ENCODE measurements at places on chromosomes 7 and 10.
A peak's percentile ranks its signal among the peaks of the same experiment; 100 is the strongest.

GRCh38 chr7:140640727-140641523 lies at the start of gene DENND2A:
Gene DENND2A, minus strand, starts transcription at chr7:140640813. Its CDS starts 38,416 bp downstream, at chr7:140602397.
- DNase-seq: no peak

DNA sequence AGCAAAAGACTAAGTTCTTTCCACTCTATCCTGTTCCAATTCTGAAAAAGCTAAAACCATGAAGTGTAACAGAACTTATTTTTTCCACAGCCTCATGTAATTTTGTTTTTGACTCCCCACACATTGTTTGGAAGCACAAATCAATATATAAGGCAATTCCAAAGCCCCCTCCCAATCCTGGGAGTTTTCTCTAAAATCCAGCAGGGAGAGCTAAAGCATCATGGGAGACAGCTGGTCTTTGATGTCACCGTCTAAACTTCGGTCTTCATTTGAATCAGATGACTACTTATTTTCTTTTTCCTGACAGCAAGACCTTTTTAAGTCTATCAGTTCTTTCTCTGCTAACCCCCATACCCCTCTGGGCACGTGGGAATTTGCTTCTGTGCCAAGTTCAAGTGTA lies 33.3 kb upstream of the PON1 start:
- DNase-seq: no peak

- no peak for DNase-seq
These were observed 5.4 kb upstream of the FAM170B start for GRCh38 chr10:49139028-49139845.

DNA sequence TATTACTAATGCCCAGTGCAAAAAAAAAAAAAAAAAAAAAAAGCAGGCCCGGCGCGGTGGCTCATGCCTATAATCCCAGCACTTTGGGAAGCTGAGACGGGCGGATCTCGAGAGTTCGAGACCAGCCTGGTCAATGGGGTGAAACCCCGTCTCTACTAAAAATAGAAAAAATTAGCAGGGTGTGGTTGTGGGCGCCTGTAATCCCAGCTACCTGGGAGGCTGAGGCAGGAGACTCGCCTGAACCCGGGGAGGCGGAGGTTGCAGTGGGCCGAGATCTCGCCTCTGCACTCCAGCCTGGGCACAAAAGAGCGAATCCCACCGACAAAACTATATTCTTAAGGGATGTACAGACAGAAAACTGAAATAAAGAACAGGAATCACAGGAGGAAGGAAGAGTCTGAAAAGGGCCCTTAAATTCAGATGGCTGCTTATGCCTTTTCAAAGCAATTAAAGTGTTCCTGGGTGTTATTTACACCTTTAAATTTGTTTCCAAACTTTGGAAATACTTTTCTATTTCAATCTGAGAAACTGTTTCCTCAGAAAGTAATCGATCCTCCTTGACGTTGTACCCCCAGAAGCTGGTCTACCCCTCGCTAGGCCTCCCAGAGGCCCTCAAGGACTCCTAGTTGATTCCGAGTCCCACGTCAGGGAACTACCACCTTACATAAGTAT lies 2.0 kb upstream of the KMT2E start:
- no peak for DNase-seq

GRCh38 chr7:121329191-121330052 lies 622 bp downstream of the WNT16 start:
- no peak for DNase-seq

- DNase-seq: no peak
These were observed 85.1 kb downstream of the HIP1 start for GRCh38 chr7:75653651-75654050.

- DNase-seq: no peak
These were observed 17.9 kb upstream of the UCN3 start for GRCh38 chr10:5346881-5347280.

GRCh38 chr10:14377591-14378175 lies 47.0 kb upstream of the FRMD4A start:
- DNase-seq: no peak

- DNase-seq: no peak
These were observed 123.1 kb downstream of the CNOT4 start for GRCh38 chr7:135386776-135387175.

GRCh38 chr10:27998178-27998953 lies 513 bp downstream of the ODAD2 start:
- DNase-seq: peak; percentile 6

DNA sequence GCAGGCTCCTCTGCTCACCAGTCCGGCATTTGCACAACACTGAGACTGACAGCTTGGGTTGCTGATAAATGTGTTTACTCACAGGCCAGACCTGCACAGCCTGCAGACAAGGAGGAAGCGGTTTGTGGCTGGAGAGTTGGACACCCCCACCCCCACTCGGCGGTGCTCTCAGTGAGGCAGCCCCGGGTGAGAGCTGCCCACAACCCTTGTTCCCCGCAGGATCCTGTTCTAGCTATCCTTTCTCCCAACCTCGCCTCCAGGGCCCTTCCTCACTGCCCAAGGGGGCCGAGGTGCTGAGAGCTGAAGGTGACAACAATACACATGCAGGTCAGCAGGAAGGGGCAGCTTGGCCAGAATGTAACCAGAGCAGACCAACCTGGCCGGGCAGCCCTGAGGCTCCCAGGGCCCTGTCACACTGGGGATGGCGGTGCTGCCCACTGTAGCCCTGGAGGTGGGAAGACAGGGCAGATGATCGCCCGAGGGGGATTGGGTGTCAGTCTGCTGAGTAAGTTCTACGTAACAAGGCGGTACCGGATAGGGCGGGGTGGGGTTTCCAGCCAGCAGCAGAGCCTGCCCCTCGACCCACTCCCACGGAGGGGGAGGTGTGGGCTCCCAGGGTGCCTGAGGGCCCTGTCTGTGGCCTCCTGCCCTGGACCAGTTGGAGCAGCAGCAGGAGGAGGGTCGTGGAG lies 2.1 kb upstream of the ADAM8 start:
- DNase-seq: no peak

DNA sequence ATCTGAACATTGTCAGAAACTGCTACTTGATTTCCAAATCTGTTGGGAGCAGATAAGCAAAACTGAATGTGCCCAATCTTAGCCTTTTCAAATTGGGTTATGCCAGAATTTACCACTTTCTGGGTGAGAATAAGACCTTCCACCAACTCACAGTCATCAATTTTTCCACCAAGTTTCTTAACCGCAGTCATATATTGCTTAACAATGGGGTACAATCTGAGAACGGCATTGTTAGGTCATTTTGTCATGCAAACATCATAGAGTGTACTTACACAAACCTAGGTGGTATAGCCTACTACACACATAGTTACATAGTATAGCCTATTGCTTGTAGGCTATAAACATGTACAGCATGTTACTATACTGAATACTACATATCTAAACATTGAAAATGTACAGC lies 16.0 kb downstream of the MRPS33 start:
- no peak for DNase-seq

- DNase-seq: peak; percentile 50
These were observed 262.8 kb upstream of the AOAH start for GRCh38 chr7:36986948-36987724.

DNA sequence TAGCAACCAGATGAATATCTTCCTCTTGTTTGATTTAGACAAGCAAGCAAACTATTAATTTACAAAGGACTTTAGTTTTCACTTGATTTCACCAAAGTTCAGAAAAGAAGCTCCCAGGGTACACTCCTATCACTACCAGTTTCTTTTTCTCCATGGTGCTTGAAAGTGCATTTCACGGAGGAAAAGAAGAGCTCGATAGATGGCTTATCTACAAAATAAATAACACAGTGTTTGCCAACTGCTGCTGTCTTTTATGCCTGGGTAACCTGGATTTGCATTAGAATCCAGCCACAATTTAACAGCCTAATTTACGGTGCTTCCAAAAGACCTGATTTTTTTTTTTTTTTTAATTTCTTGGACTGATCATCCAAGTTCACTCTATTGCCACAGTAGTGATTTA lies 275.7 kb downstream of the GPR37 start:
- DNase-seq: no peak

- DNase-seq: no peak
These were observed 70.7 kb downstream of the CRPPA start for GRCh38 chr7:16350634-16351033.

GRCh38 chr7:105680505-105681187 lies 99.4 kb upstream of the EFCAB10 start:
- no peak for DNase-seq

DNA sequence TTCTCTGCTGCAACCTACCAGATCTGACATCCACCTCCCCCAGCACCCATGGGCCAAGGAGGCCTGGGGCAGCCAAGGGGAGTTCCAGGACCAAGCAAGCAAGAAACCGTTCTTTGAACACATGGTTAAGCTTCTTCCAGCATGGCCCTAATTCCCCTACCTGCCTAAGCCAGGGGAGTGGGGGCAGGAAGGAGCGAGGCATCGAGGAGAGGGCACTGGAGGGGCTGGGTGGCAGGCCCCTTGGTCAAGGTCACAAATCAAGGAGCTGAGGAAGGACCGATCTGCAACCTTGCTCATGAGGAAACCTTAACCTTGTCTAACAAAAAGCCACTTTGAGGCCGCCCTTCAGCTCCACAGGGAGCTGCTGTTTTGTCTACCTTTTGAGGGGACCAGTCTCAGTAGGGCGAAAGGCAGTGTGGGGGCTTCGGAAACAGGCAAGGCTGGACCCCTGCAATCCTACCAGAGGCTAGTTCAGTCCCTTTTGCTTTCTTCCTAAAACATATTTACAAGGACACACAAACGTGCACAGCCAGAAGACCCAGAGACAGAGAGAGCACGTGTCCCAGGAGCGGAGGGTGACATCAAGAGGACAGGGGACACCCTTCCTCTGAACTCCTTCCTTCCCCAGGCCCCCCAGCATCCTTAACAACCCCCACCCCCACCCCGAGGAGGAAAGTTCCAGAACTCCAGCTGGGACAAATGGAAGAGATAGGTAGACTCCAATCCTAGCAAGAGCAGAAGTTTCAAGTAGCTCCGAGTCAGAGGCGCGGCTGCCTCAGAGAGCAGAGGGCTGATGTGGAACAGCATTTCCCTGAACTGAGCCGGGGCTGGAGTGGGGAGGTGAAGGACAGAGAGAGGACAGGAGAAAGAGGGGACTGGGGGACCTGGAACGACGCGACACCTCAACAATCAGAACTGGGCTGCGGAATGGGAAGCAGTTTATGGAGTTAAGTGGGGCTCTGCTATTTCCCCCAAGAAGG lies 28.2 kb downstream of the SPOCK2 start:
- no peak for DNase-seq

- DNase-seq: peak; percentile 50
These were observed 1.7 kb upstream of the MYO1G start for GRCh38 chr7:44980393-44981034.

- DNase-seq: no peak
These were observed 242.2 kb downstream of the HGF start for GRCh38 chr7:81527651-81528050.

DNA sequence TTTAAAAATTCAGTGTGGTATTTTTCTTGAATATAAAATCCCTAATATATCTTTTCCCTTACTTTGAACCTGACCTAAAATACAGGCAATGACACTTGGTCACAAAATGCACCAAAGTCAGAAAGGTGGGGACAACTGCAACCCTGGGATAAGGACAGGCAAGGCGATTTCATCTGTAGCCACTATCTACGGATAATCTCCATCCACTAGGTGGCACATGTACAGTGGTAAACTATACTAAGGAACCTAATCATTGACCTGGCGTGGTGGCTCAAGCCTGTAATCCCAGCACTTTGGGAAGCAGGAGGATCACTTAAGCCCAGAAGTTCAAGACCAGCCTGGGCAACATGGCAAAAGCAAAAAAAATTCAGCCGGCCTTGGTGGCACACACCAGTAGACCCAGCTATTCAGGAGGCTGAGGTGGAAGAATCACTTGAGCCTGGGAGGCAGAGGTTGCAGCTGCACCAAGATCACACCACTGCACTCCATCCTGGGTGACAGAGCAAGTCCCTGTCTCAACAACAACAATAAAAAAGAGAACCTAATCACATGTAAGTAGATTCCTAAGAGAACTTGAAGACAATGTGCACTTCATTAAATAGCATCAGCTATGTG lies 98.9 kb downstream of the KMT2C start:
- peak; percentile 2 for DNase-seq

GRCh38 chr7:75727881-75728593 lies 10.7 kb downstream of the HIP1 start:
- DNase-seq: no peak

- DNase-seq: no peak
These were observed 112.5 kb downstream of the MAD1L1 start for GRCh38 chr7:2120251-2120660.
